ENCODE measurements at places on chromosomes 5 and 9. TPM values are rescaled to one million over a fixed set of nuclear protein-coding genes. Genes with fewer than 3 reads are reported as not detected.

Gene ALDH1B1
- 51.6 TPM for polyA plus RNA-seq

Gene ADAMTS12
- polyA plus RNA-seq: 29.3 TPM

Gene GABRB2
- polyA plus RNA-seq: 3.3 TPM

Gene GRPEL2
- 6.6 TPM for polyA plus RNA-seq

Gene DRD1
- polyA plus RNA-seq: 0.96 TPM

Gene DAPK1
- polyA plus RNA-seq: 21.0 TPM

Gene CMBL
- polyA plus RNA-seq: 3.9 TPM

Gene TJP2
- polyA plus RNA-seq: 105 TPM

Gene PDE6A
- polyA plus RNA-seq: not detected

Gene NIM1K
- 0.27 TPM for polyA plus RNA-seq

Gene INSL4
- polyA plus RNA-seq: not detected

Gene UNC13B
- 16.3 TPM for polyA plus RNA-seq

Gene SLC22A4
- 0.32 TPM for polyA plus RNA-seq

Gene GNPDA1
- polyA plus RNA-seq: 67.7 TPM

Gene PCDHA11
- polyA plus RNA-seq: 6.1 TPM

Gene VLDLR
- polyA plus RNA-seq: 40.9 TPM

DNA sequence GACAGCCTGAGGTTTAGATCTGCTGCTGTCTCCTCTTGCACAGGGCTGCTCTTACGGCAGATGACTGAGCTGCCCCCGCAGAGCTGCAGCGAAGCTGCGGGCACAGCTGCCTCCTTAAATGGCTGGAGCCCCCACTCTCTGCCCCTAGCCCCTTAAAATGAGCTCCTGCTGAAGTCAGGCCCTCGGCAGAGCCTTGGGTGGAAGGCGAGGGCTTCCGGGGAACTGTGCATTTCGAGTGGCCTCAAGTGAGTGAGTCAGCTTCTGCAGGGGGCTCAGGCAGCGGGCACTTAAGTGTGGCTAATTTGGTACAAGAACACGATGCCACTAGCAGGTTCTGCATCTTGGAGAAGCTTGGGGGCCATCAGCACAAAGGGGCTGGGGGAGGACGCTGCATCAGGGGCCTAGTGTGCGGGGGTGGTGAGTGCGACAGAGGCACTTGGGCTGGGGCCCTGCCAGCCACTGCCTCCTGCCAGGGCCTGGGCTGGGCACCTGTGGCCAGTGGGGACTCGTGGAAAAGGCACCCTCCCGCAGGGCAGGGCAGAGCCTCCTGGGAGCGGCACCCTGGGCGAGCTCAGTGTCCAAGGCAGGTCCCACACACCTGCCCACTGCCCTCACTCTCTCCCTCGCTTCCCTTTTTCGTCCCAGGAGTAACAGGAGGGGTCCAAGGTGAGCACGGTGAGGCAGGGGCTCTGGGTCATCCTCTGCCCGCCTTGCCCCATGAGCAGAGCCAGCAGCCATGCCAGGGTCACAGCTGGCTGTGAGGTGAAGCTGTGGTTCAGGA lies 28.8 kb upstream of the RNU6ATAC start:
- H3K27me3 ChIP-seq: no peaks in the 10 kb centered on the region
- no peak overlapping the region for H3K4me3 ChIP-seq

- H3K4me3 ChIP-seq: no peak overlapping the region
- H3K4me1 ChIP-seq: no peaks in the 10 kb centered on the region
- no peaks in the 10 kb centered on the region for H3K36me3 ChIP-seq
- no peak overlapping the region for H3K27ac ChIP-seq
- DNase-seq: no peak
These were observed 90.0 kb upstream of the POU5F2 start for GRCh38 chr5:93831449-93831848.

GRCh38 chr5:10505517-10506095 lies 58.3 kb upstream of the ANKRD33B start:
- no peaks in the 10 kb centered on the region for H3K27me3 ChIP-seq
- H3K4me3 ChIP-seq: no peak overlapping the region
- H3K4me1 ChIP-seq: peaks cover 15% of the 10 kb centered on the region
- H3K27ac ChIP-seq: no peak overlapping the region
- DNase-seq: no peak

DNA sequence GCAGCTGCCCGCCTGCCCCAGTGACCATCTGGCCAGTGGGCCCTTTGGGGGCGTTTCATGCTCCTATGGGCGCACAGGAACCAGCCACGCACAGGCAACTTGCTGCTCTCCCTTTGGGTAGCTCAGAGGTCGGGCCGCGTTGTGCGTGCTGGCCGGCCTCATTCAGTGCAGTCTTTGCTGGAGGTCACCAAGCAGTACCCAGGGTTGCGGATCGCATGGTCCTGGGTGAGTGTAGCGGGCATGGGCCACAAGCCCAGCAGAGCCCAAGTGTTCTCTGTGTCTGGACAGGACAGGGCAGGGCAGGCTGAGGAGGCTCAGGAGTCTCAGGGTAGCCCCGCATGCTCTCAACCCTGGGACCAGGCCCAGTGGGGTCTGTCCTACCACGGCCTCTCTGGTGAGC lies 9.9 kb upstream of the MRNIP start:
- H3K27me3 ChIP-seq: no peaks in the 10 kb centered on the region
- H3K36me3 ChIP-seq: peaks cover 9% of the 10 kb centered on the region
- H3K4me3 ChIP-seq: no peak overlapping the region
- DNase-seq: no peak
- peaks cover 26% of the 10 kb centered on the region for H3K4me1 ChIP-seq

DNA sequence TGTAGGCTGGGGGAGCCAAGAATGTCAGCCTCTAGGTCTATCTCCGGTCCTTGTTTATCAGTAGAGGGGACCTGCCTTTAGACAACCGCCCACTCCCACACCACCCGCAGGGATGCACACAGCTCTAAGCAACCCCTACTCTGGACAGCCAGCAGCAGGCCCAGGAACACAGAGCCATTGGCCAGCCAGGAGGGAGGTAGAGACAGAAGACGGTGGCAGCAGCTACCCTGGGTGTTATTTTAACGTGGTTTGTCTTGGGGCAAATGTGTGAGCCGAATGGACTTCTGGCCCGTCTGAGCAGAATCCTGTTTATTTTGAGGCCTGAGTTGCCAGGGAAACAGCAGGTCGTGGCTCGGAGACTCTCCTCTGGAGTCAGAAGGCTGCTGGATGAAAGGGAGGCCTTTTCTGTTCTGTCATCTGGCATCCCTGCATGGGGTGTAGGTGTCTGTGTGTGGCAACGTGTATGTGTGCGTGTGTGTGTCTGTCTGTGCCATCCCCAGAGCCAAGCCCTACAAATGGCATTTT lies 382 bp upstream of the FGF1 start:
- no peak for DNase-seq
- no peak overlapping the region for H3K4me3 ChIP-seq
- peaks cover 5% of the 10 kb centered on the region for H3K4me1 ChIP-seq
- no peaks in the 10 kb centered on the region for H3K36me3 ChIP-seq
- H3K27me3 ChIP-seq: no peaks in the 10 kb centered on the region

DNA sequence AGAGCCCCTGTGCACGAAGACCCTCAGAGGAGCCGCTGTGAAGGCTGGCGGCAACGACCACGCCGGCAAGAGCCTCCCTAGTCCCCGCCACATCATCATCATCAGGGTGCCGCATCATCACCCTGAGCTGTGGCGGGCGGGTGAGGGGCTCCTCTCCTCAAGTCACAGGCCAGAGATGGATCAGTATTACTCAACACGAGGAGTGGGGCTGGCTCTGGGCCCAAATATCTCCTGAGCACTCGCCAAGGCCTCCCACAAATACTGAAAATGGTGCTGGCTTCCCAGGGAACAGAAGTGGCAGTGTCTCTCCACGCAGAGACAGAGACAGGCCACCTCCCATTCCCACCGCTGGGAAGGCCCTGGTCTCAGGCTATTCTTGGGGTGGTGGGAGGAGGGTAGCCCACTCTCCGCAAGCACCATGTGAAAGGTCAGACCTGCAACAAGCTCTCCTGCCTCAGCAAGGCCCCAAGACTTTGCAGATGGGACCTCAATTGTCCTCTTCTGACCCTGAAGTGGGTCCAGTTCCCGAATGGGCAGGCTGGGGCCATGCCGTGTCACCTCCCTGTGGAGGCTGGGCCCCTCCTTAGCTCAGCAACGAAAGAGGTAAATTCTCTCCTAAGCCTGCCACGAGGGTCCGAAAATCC lies 39.3 kb upstream of the ZNF354A start:
- no peaks in the 10 kb centered on the region for H3K36me3 ChIP-seq
- H3K27me3 ChIP-seq: no peaks in the 10 kb centered on the region
- DNase-seq: no peak
- no peaks in the 10 kb centered on the region for H3K4me1 ChIP-seq

DNA sequence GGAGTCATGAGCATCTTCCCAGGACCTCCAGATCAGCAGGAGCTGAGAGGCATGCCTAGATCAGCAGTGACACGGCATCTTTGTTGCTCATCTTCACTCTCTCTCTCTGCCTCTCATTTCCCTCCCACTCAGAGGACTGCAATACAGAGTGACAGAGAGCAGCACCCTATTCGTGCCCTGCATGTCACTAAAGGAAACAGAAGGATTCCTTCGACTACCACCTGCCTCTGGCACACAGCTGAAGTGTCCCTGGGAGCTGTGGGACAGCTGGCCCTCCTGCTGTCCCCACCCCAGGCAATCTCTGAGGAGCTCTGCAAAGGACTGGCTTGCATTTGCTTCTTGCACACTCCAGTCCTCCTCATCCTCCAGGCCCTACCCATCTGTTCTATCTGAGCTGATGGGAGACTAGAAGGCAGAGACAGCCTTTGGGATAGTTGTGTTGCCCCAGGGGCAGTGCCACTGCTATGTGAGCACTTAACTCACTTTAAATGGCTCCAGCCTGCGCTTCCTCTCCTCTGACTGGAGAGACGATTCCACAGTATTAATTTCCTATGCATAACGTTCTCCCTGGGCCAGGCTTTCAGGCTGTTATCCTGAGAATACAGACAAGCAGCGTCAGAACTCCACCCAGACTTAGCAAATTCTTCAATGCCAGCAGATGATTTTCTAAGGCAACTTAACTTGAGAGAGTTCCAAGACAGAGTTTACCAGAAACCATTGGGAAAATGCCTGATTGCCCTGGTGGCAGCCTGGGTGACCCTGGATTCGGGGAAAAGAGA lies 167.6 kb upstream of the MAP1B start:
- H3K27ac ChIP-seq: no peak overlapping the region
- no peaks in the 10 kb centered on the region for H3K4me1 ChIP-seq
- DNase-seq: no peak

DNA sequence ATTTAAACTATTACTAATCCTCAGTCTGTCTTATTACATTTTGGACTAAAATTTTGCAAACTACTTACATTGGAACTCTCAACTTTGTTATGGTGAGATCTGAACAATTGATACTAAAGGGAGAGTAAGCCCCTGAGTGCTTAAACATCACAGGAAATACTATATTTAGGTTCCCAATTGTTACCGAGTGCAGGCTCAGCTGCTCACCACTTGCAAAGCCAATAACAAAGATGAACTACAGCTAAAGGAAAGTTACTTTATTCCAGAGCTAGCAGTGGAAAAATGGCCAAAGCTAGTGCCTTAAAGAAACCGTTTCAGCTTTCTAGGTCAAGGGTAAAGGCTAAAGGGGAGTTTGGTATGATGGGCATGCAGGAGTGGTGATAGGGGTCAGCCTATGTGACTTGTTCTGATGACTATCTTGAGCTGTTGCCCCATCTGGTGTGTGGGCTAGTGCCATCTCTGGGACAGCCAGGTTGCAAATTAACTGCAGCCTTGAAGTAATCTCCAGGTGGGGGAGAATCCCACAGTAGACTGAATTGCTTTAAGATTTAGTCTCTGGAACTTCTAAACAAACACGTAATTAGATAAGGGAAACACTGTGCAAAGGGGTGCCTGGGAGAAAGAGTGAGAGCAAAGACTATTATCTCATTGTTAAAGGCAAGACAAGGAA lies 7.8 kb upstream of the NDUFB6 start:
- no peak overlapping the region for H3K4me3 ChIP-seq
- H3K4me1 ChIP-seq: peaks cover 10% of the 10 kb centered on the region
- H3K36me3 ChIP-seq: no peaks in the 10 kb centered on the region
- no peaks in the 10 kb centered on the region for H3K27me3 ChIP-seq
- DNase-seq: no peak

GRCh38 chr5:10595293-10595671 lies 31.4 kb downstream of the ANKRD33B start:
- no peaks in the 10 kb centered on the region for H3K36me3 ChIP-seq
- no peak for DNase-seq
- no peak overlapping the region for H3K27ac ChIP-seq
- H3K4me3 ChIP-seq: no peak overlapping the region
- H3K27me3 ChIP-seq: no peaks in the 10 kb centered on the region

DNA sequence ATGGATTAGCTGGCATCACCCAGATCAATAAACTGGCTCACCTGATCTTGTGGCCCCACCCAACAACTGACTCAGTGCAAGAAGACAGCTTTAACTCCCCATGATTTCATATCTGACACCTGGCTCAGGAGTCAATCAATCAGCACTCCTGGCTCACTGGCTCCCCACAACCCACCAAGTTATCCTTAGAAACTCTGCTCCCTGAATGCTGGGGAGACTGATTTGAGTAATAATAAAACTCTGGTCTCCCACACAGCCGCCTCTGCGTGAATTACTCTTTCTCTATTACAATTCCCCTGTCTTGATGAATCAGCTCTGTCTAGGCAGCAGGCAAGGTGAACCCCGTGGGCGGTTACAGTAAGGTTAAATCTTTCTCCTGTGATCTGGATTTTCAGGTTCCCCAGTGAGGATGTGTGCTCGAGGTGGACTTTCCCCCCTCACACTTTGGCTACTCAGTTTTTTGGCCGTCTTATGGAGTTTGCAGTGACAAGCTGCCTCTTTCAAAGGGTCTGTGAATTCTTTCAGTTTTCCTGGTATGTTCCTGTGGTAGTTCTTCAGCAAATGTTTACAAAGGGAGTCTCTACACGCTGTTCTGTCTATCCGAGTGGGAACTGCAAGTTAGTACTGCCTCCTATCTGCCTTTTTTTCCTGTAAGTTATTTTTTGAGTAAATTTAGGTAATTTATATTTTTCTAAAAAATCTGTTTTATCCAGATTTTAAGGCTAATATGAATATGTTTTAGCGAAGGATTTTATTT lies 500.2 kb upstream of the NUDT12 start:
- no peak overlapping the region for H3K27ac ChIP-seq
- H3K4me3 ChIP-seq: no peak overlapping the region
- H3K36me3 ChIP-seq: no peaks in the 10 kb centered on the region
- no peaks in the 10 kb centered on the region for H3K4me1 ChIP-seq
- H3K27me3 ChIP-seq: no peaks in the 10 kb centered on the region

- no peak overlapping the region for H3K27ac ChIP-seq
- H3K27me3 ChIP-seq: peaks cover 3% of the 10 kb centered on the region
- no peak for DNase-seq
- H3K4me3 ChIP-seq: no peak overlapping the region
- peaks cover 4% of the 10 kb centered on the region for H3K4me1 ChIP-seq
These were observed 29.9 kb downstream of the LHX3 start for GRCh38 chr9:136174779-136175615.

DNA sequence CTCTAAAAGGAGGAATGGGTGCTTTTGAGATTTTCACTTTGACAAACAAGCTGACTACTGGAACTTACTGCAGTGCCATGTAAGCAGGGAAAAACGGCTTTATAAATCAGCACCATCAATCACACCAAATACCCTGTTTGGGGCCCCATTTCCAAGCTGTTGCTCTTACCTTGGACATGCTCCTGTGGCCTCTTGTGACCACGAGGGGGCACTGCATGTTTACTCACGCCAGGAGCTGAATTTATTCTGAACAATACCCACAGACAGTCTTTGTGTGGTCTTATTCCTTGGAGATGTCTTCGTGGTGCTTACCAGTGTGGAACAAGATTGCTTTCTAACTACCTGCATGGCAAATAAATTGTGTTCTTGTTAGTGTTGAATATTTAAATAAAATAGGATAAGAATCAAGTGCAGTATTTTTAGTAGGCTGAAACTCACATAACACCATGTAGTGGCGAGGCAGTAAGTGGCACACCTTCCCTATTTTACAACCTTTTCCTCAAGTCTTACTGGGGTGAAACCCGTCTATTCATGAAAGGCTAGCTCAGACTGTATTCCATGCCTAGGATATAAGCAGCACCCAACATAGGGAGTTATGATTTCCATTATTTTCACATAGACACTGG lies 155.5 kb upstream of the NMUR2 start:
- no peak overlapping the region for H3K27ac ChIP-seq
- no peaks in the 10 kb centered on the region for H3K27me3 ChIP-seq
- no peak overlapping the region for H3K4me3 ChIP-seq
- no peaks in the 10 kb centered on the region for H3K36me3 ChIP-seq

All from cardiac muscle cell (in vitro differentiated cells and primary cell).